ENCODE measurements at places on chromosomes 11 and 22.

- H3K27me3 ChIP-seq = no peaks in the 10 kb centered on the region
- peaks cover 52% of the 10 kb centered on the region for H3K4me1 ChIP-seq
Observed at GRCh38 chr11:65418431-65418680, 4.2 kb upstream of the NEAT1 start.

GRCh38 chr11:78061088-78061920 is 2.4 kb upstream of the THRSP start:
- no peak overlapping the region for H3K4me3 ChIP-seq
- H3K36me3 ChIP-seq = no peaks in the 10 kb centered on the region
- no peak for DNase-seq
- peak overlapping the region; percentile 20 for H3K27ac ChIP-seq
- H3K4me1 ChIP-seq = peaks cover 31% of the 10 kb centered on the region
- H3K27me3 ChIP-seq = no peaks in the 10 kb centered on the region

GRCh38 chr22:47565607-47566006 is 803.2 kb downstream of the TBC1D22A start:
- no peaks in the 10 kb centered on the region for H3K36me3 ChIP-seq
- DNase-seq = no peak
- H3K27ac ChIP-seq = no peak overlapping the region
- H3K27me3 ChIP-seq = no peaks in the 10 kb centered on the region

DNA sequence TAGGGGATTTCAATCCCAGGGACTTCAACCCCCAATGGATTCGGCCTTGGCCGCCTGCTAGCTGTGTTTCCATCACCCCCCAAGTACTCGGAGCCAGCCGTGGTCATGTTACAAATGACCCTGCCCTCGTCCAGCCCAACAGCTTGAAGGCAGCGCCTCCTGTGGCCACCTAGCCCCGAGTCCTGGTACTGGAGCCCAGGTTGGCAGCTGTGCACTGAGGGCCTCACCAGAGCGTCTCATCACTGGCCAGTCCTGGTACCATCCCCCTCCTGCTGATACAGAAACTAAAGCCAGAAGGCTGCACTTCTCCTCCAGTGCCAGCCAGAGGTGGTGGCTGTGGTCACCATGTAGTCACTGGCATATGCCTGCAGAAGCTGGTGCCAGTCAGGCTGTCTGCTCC is 44.9 kb upstream of the FADD start:
- peak overlapping the region; percentile 17 for H3K27ac ChIP-seq
- no peak overlapping the region for H3K4me3 ChIP-seq
- H3K36me3 ChIP-seq = peaks cover 44% of the 10 kb centered on the region
- H3K27me3 ChIP-seq = no peaks in the 10 kb centered on the region
- DNase-seq = no peak

DNA sequence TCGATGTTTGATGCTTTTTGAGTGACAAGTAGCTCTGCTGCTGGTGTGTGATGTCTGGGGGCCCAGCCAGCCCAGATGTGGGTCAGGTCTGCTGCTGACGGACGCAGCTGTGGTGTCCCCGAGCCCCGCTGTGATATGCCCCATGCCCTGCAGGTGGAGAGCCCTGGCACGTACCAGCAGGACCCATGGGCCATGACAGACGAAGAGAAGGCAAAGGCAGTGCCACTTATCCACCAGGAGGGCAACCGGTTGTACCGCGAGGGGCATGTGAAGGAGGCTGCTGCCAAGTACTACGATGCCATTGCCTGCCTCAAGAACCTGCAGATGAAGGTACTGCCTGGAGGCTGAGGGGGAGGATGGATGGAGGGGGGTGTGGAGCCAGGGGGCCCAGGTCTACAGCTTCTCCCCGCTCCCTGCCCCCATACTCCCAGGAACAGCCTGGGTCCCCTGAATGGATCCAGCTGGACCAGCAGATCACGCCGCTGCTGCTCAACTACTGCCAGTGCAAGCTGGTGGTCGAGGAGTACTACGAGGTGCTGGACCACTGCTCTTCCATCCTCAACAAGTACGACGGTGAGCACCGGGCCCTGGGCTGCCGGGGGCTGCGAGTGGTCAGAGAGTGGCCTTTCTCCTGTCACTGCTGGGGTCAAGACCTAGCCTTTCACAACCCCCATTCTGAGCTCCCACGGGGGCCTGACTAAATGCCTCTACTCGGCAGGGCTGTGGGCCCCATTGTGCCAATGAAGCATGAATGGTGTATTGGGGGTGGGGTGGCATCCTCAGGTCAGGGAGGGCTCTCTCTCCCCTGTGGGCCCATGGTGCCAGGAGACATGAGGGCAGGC is 7.3 kb downstream of the AIP start:
- H3K4me3 ChIP-seq = no peak overlapping the region
- H3K27me3 ChIP-seq = no peaks in the 10 kb centered on the region
- no peak overlapping the region for H3K27ac ChIP-seq
- DNase-seq = no peak
- H3K36me3 ChIP-seq = peaks cover 40% of the 10 kb centered on the region
- peaks cover 2% of the 10 kb centered on the region for H3K4me1 ChIP-seq

DNA sequence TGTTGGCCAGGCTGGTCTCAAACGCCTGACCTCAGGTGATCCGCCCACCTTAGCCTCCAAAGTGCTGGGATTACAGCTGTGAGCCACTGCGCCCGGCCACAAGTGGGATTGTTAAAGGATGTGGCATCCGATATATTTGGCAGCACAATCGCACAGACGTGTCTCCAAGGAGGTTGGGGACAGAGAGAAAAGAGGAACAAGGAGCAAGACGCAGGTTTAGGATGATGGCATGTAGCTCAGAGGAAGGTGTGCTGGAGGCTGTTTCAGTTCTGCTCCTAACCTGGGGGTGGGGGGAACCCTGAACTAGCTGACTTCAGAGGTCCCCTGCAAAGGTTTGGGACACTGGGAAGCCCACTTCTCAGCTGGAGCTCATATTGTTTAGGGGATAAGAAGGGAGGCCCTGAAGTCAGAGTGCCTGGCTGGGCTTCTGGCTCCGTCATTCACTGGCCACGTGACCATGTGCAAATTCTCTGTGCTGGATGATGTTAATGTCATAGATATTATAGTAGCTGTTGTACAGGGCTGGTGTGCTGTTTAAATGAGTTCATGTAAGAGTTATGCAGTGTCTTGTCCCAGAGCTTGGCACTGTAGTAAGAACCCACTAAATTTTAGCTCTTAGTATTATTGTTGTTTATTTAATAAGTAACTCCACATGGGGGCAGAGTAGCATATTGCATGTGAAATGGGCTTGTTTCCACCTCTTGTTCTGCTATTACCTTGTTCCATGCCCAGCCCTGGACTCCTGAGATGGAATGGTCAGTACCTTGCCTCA is 129.7 kb downstream of the ST3GAL4 start:
- no peak for DNase-seq
- H3K27ac ChIP-seq = no peak overlapping the region
- no peaks in the 10 kb centered on the region for H3K27me3 ChIP-seq
- no peaks in the 10 kb centered on the region for H3K36me3 ChIP-seq
- H3K4me3 ChIP-seq = no peak overlapping the region

DNA sequence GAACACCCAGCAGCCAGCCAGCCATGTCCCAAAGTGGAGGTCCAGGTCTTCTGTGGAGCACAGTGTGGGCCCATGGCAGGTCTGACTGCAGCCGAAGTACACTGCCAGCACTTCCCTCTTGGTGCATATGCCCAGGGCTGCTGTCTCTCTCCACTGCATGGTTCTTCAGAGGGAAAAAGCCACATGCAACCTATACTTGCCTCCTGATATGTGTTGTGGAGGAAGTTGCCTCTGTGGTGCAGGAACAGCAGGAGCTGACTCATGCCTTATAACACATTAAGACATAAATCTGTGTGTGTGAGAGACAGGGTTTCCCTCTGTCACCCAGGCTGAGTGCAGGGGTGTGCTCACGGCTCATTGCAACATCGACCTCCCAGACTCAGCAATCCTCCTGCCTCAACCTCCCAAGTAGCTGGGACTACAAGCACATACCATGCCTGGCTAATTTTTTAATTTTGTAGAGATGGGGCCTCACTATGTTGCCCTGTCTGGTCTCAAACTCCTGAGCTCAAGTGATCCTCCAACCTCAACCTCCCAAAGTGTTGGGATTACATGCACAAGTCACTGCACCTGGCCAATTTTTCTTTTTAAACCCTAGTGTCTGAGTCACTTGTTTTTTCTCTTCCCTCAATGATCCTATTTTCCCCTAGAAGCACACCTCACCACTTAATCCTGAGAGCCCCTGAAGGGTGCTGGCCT is 98.8 kb downstream of the MPPED2 start:
- H3K36me3 ChIP-seq = no peaks in the 10 kb centered on the region
- H3K4me1 ChIP-seq = peaks cover 22% of the 10 kb centered on the region
- H3K27ac ChIP-seq = peak overlapping the region; percentile 34
- no peak overlapping the region for H3K4me3 ChIP-seq
- DNase-seq = no peak

DNA sequence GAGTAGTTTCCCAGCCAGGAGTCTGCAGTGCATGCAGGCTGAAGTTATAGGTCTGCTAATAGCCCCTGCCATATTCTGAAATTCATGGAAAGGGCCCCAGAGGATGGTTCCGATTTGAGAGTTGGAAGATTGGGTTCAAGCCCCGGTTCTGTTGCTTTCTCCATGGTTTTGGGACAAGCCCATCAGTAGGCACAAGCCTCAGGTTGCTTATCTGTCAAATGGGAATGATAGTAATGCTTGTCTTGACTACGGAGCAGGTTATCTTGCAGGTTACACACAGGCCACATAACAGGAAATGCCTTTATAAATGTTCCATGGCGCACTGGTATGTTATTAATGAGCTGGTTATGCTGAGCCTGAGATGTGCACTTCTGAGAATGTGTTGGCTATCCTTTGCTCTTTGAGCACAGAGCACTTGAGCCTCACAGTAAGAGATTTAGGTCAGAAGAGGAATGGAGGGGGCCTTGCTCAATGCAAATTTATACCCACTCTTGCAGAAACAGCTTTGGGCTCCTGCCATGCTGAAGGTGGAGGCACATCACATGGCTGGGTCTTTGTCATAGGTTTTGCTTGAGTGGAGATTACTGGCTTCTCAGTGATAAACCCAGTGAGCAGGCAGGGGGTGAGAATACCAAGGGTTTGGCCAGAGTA is 47.1 kb downstream of the ZNRF3 start:
- no peak for DNase-seq
- H3K27me3 ChIP-seq = no peaks in the 10 kb centered on the region
- peaks cover 52% of the 10 kb centered on the region for H3K4me1 ChIP-seq

DNA sequence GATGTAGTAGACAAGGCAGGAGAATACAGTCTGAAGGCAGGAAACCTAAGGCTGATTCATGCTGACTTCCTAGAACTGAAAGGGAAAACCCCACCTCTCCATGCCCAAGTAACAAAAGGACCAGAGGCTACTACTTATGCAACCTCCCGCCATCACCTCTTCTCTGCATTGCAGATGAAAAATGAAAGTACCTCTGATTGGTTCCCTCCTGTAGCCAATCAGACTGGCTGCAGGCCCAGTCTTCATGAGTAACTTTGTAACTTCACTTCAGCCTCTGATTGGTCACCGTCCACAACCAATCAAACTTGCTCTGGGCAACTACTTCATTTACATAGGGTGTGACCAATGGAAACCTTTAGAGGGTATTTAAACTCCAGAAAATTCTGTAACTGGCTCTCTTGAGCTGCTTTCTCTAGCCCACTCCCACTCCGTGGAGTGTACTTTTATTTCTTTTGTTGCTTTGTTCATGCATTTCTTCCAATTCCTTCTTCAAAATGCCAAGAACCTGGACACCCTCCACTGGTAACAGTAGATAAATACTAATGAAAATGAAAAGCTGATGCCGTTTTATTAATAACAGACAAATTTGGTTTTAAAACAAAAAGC is 5.2 kb upstream of the MAP6 start:
- no peaks in the 10 kb centered on the region for H3K36me3 ChIP-seq
- H3K4me3 ChIP-seq = no peak overlapping the region
- DNase-seq = no peak
- H3K4me1 ChIP-seq = peaks cover 2% of the 10 kb centered on the region
- H3K27ac ChIP-seq = no peak overlapping the region

DNA sequence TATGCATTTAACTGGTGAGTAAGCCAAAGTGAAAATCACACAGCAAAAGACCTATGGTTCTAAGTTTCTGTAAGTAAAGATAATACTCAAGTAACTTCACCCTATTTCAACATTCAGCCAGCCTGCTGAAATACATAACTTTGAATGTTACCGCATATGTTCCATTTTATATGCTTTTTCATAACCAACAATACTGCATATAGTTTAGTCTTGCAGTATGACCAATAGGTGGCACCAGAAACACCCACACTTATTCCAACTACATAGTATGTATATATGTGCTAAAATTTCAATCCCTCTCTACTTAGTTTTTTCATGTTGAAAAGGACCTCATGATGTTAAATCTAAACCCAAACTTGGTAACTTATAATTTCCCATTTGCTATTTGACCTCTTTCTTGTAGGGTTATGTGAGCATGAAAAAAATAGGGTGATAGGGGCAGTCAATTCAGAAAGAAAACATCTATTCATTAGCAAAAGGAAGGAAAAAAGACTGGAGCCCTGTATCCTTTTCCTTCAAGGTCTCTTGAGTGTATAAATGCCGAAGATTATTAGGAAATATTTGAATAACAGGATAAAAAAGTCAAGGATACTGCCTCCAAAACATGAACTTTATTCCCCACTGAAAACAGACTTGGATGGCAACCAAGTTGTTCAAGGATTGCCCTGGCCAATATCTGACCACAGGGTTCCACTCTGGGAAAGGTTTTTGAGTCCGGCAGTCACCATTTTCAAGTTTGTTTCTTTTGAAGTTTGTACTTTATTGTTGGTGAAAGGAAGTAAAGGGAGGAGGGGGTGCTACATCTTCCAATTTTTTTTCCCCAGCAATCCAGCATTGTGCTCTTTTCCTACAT is 23.8 kb upstream of the FZD4 start:
- H3K36me3 ChIP-seq = no peaks in the 10 kb centered on the region
- DNase-seq = no peak
- no peak overlapping the region for H3K27ac ChIP-seq
- no peak overlapping the region for H3K4me3 ChIP-seq

DNA sequence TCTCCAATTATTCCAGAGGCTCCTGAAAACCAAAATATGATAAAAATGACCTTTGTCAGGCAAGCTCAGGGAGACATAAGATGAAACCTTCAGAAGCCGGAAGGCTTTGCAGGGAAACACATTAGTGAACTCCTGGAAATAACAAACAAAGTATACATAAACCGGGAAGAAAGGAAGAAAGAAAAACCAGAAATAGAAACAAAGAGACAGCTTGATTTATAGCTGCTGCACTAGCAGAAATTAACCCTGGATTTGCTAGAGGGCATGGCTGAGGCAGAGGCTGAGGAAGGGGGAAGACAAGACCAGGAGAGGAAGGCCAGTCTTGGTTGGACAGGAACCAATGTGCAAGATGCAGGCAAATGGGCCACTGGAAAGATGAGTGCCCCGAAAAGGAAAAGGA is 33.3 kb downstream of the SLC22A25 start:
- no peaks in the 10 kb centered on the region for H3K36me3 ChIP-seq
- H3K4me3 ChIP-seq = no peak overlapping the region
- no peak overlapping the region for H3K27ac ChIP-seq
- H3K27me3 ChIP-seq = no peaks in the 10 kb centered on the region

DNA sequence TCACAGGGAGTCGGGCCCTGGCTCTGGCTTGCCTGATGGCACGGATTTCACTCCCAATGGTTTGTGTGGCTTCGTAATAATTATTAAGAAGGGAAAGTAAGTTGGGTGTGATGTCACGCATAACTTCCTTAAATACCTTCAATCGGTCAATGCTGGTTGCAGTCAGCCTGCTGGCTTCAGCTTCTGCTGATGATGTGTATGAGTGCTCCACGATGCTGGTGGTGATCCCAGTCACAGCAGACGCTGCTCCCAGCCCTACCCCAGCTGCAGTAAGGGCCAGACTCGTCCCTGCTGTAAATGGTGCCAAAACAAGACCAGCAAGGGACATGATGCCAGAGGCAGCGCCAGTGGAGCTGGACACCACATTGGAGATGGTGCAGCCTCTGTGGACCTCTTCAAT is 19.1 kb downstream of the APOL3 start:
- no peaks in the 10 kb centered on the region for H3K4me1 ChIP-seq
- H3K27me3 ChIP-seq = no peaks in the 10 kb centered on the region
- H3K36me3 ChIP-seq = peaks cover 13% of the 10 kb centered on the region
